ENCODE measurements at places on chromosomes 1 and 21. TPM values are rescaled to one million over a fixed set of nuclear protein-coding genes. Genes with fewer than 3 reads are reported as not detected.

DNA sequence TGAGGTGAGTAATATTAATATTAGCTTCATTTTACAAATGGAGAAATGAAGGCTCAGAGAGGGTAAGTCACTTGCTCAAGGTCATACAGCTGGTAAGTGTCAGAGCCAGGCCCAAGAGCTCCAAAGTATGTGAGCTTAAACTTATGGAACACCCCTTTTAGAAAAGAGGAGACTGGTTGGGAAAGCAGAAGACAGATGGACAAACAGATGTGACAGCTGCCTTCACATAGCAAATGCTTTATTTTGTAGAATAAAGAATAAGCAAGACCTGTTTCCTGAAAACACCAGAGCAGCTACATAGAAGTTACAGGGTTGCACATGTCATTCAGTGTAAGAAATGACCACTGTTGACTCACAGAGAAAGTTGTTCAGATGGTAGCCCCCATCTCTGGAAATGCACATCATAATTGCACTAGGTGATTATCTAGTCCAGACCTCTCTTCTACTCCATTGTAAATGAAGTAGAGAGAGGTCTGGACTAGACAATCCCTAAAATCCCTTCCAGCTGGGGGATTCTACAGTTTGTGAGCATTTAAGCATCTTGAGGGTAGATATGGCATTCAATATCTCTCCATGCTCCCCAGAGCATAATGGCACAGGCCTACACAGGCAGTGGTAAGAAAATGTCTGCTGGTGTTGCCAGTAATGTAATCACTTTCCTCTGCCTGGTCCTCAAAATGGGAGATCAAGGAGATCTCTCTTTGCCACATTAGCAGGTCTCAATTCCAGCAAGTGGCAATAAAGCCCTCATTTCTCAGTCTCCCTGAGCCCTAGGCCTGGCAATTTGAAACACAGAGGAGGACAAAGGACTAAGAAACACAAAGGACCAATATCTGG lies 188.2 kb upstream of the FGGY start:
- DNase-seq: no peak

- no peak for DNase-seq
These were observed 24.5 kb downstream of the C21orf91 start for GRCh38 chr21:17794518-17795145.

DNA sequence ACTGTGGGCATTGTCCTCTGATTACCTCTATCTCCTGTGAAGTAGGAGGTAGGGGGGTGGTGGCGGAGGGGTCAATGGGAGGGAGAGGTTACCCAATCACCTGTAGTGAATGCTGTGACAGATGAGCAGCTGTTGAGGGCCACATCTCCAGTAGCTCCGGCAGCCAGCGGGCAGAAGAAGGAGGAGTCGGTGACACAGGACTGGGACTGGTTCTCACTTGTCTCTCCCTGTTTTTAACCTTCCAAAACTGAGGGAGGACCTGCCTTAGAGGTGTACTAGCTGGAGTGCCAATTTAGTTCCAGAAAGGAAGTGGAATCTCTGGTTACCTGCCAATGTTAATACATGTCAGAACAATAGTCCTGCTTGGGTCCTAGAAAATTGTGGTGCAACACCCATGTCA lies 56.2 kb upstream of the ENAH start:
- no peak for DNase-seq

GRCh38 chr1:92291372-92291999 lies 7.3 kb downstream of the GLMN start:
- DNase-seq: no peak

DNA sequence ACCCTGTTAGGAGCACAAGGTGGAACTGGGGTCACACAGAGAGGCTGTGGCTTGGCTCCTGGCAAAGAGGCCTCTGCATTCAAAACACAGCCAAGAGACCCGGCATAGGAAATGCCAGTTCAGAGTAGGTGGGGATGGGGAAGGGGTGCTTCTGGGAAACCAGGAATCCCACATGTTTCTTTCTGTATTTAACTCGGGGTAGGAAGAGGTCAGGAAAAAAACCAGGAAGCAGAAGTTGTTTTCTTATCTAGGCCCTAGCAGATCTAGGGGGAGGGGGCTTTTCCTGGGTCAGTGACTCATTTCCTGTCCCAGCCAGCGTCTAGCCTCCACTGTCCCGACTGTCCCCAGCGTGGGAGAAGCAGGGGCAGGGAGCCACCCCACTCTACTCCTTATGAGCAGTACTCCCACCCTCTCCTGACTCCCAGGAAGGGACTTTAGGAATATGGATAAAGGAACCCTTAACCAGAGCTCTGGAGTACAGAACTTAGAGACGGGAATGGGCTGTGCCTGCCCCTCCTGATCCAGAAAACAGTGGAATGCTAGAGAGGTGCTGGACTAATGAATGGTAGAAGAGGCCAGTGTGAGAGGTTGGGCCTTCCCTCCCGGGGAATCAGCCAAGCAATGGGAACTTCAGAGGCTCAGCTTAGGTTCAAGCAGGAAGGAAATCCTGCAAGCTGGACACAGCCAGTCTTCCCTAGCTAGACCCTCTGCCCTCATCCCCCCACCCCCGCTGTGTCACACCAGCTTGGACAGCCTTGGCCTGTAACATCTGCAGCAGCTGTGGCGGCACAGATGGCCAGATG lies 5.7 kb downstream of the FHL3 start:
- no peak for DNase-seq

IGSF9 gene
- total RNA-seq: 2.0 TPM

MROH9 gene
- not detected for total RNA-seq

NGF gene
- 2.0 TPM for total RNA-seq

YRDC gene
- 61.1 TPM for total RNA-seq

EVA1C gene
- 0.29 TPM for total RNA-seq

KCNJ15 gene
- 40.8 TPM for total RNA-seq

Measured in epithelial cell of proximal tubule (primary cell).